ENCODE measurements at places on chromosomes 4 and X.
A peak's percentile ranks its signal among the peaks of the same experiment; 100 is the strongest.

DNA sequence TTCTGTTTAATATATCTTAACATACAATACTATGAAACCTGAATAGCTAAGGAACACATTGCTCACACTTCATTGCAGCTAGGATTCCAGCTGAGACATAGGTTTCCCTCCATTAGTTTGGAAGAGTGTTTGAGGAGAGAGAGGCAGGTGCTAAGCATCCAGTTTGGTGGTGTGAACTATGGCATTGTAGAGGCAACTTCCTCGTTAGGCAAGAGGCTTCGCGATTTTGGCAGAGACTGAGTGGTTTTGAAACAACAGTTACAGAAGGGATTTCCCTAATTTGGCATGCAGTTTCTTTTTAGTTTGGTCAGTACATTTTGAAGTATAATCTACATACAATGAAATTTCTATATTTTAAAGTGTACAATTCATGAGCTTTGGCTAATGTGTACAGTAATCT is 117.1 kb upstream of the BMP3 start:
- no peak for DNase-seq

DNA sequence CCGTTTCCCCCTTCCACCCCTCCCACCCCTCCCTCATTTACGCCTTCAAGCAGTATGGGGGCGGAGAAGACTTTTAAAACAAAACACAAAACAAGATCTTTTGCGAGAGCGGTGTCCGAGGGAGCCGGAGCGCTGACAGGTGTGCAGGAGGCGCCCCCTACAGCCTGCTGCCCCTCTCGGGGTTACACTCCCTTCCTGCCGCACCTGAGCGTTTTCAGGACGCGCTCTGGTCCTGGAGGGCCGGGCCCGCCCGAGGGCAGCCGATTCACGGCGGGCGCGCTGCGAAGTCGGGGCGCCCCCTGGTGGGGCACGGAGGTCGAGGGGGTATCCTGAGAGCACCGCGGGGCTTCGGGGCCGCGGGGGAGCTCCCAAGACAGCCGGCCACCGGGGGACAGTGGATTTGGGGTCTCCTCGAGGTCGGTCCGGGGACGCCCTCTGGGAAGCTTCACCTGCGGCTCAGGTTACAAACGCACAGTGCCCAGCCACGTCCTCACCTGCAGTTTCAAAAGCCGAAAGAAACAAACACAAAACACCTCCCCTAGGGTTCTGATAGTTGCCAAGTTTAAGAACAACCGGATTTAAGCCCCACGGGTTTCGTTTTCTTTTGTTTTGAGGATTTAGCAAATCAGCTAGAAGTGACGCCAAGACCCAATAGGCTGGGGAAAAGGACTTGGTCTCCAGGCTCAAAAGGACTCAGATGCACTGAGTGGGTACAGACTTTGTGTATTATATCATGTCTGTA is 8.0 kb upstream of the NEUROG2 start:
- peak; percentile 87 for DNase-seq

DNA sequence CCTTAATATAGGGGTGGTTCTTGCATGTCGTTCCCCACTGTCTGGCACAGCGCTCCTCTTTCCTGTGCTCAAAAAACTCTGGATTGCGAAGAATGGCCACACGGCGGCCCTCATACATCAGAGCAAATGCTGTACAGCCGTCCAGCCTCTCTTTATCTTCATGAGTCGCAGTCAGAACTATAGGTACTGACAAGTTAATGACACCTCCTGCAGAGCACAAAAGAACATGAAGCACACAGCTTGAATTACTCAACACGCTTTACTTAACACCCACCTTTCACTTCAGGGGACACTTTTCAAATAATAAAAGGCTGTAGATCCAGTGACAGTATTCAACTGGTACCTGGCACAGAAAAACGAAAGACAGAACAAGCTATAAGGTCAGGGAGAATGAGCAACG is 65.3 kb downstream of the PAPSS1 start:
- DNase-seq, result no peak

- no peak for DNase-seq
Observed at GRCh38 chrX:111352424-111352823, 59.6 kb downstream of the DCX start.

GRCh38 chr4:150219841-150220240 is 141.6 kb downstream of the DCLK2 start:
- DNase-seq, result no peak

DNA sequence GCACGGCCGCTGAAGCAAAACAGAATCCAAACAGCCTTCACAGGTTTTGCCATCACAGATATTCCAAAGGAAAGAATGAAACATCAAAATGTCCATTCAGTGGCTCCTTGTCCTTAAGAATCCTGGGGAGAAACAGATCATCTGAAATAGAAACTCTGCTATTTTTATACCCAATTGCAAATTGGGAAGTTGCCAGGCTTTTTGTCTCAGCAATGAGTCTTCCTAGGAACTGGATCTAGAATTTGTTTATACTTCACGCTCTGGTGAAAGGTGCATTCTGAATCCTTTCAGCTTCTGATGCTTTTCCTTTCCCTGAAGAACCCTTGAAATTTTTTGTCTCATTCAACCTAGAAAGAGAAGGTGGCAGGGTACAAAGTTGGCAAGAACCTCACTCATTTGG is 218.9 kb downstream of the FBXW7 start:
- DNase-seq, result no peak

- DNase-seq, result peak; percentile 73
Observed at GRCh38 chrX:49184294-49185281, 1.6 kb downstream of the PRICKLE3 start.

GRCh38 chr4:24380957-24381665 is 203.2 kb downstream of the DHX15 start:
- DNase-seq, result no peak

DNA sequence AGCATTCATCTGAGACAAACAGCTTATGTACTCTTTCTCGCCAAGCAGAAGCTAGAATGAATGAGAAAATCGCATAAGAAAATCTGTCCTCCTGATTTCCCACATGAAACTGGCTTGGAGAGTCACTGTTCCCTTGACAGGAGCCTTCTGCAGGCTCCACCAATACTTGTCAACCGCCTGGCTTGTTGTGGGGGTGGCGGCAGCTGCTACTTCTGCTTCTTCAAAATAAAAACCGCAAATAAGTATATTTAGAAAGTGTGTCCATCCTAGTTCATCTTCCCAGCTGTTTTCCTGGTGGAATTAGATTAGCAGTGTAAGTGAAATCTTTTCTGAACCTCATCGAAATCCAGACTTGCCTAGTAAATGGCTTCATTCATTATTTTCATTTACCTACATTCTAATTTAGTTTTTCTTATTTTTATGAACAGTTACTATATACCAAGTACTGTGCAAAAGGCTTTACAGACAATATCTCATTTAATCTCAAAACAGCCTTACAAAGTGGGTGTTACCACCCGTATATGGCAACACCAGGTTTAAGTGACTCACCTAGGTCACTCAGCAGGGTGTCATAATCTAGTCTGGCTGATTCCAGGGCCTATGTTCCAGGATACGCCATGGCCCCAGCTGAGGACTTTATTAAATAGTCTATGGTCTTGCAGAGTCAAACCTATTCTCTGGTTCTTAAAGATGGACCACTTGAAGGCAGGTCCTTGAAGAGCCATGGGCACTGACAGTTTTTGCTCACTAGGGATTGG is 104.6 kb upstream of the IGFBP7 start:
- no peak for DNase-seq

DNA sequence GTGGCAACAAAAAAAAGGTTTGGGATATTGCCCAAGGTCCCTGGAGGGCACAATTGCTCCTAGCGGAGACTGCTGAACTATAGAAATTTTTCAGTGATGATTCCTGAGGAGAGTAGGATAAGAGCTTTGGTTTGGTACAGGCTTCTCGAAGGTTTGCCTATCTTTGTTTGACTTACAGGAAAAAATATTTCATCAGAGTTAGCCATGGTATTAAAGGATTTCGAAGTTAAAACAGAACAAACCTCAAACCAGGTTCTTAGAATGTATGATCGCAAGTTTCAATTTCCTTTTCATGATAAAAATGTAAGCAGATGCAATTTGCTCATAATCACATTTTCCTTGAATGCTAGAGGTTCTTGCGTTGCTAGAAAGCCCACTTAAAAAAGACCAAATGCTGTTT is 1.7 kb downstream of the EGFL6 start:
- DNase-seq, result no peak

- DNase-seq, result no peak
Observed at GRCh38 chrX:68440940-68441339, 7.6 kb upstream of the OPHN1 start.

GRCh38 chrX:130825525-130825924 is 77.5 kb downstream of the ENOX2 start:
- DNase-seq, result no peak

DNA sequence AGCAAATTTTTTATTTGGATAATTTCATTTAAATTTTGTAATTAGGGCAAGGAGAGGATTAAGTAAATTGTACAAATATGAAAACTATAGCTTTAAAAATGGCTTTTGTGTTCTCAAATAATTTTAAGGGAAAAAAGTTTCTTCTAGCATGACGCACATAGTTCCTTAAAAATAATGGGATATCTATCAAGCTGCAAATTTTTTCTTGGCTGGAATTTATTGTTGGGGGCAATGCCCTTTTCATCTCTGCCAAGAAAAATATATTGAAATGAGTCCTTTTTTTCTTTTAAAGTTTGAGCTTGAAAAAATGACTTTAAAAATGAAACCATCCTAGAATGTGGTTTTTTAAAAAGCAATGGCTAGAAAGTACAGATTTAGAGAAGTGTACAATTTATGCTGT is 154.4 kb upstream of the UGT8 start:
- DNase-seq, result no peak

DNA sequence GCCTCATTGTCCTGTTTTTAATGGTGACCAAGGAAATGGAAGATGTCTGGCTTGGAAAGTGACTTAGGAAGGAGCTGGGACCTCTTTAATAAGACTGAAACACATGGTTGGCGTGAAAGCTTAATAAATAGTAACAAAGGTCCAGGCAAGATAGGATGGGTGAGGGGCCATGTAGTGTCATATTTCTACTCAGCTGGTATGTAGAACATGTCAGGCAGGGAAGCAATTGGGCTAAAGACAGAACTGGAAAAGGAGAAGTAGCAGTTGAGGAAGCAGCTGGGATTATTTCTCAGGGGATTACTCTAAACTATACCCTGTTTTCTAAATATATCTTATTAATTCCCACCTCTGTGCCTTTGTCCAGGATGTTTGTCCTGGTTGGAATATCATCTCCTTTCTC is 18.6 kb downstream of the ITGB1BP2 start:
- DNase-seq, result no peak

GRCh38 chr4:119124352-119124751 is 11.3 kb upstream of the MYOZ2 start:
- DNase-seq, result peak; percentile 50

DNA sequence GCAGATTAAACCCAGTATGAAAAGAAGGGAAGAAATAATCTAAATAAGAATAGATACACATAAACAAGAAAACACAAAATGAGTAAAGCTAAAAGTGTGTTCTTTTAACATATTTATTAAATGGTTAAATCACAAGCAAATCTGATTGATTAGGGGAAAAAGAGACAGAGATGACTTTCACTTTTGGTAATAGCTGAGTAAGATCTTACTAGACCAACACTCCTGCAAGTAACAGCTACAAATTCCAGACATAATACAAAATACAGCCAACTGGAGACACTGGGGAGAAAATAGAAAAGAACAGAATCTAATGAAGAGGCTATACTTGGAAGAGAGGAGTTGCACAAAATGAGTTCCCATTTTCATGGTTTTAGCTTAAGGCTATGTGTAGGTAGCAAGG is 33.5 kb downstream of the OR13H1 start:
- no peak for DNase-seq

DNA sequence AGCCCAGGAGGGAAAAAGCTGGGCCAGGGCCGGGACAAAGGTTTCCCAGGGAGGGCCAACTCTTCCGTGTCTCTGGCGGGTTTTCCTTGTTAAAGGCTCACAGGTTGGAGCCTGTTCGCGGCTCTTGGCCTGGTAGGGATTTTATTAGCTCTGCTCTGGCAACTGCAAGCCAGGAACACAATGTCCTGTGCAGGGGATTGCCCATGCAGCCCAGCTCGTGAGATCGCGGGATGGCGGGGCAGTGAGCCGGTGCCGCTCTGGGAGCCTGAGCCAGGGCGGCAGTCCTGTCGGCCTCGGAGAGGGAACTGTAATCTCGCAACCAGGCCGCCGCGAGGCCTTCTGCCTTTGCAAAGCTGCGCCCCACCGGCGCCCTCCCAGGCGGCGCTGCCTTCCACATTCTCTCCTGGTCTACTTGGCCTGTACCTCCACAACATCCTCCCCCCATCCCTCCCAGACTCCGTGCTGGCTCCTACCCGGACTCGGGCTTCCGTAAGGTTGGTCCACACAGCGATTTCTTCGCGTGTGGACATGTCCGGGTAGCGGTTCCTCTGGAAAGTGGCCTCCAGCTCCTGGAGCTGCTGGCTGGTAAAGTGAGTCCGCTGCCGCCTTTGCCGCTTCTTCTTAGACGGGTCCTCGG is 2.1 kb downstream of the PITX2 start:
- no peak for DNase-seq

DNA sequence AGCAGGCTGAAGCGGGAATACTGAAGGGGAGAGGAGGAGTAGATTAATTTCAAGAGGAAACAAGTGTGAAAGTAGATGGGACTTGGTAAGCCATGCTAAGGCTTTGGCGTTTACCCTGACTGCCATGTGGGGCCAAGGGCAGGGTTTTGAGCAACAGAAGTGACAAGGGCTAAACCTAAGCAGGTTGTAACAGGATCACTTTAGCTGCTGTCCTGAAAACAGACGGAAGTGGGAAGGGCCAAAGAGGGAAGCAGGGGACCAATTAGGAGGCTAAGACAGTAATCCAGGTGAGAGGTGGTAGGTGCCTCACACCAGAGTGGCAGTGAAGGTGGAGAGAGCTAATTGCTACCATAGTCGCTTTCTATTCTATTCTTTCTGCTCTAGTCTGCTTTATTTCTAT is 166.5 kb downstream of the PJA1 start:
- no peak for DNase-seq

DNA sequence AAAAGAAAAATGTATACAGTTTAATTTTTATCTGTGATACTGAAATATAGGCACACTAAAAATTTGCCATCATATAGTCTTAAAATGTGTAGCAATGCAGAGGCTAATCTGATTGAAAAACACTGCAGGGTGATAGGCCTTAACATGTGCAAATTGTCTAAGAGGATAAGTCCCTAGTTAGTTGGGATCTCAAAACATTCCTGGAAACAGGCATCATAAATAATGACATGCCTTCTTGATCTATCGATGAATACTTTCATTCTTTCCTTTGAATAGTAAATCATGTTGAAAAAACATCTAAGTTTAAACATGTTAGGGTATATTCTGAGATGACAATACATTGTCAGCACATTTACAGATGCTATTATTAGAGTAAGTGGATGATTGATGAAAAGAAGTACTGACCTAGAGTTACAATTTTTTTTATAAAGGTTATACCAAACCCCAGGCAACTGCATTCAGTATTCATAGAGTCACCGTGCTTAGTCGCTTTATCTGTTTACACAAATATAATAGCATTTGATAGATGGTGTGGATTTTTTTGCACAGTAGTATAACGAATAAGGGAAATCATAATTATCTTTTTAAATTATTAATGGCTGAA is 668.2 kb upstream of the ADGRL3 start:
- DNase-seq, result no peak

Data from PC-9 (cell line).